ENCODE measurements at places on chromosomes 2 and 18.

GRCh38 chr2:239252801-239253200 is 148.0 kb downstream of the HDAC4 start:
- no peak for DNase-seq

GRCh38 chr18:8389391-8390340 is 219.6 kb upstream of the RAB12 start:
- no peak for DNase-seq

GRCh38 chr18:49949951-49950395 is 136.6 kb upstream of the ACAA2 start:
- no peak for DNase-seq

- no peak for DNase-seq
Measured at GRCh38 chr2:208490492-208490891, 83.9 kb downstream of the PTH2R start.

All from stimulated activated CD4-positive, alpha-beta T cell treated with anti-CD3 and anti-CD28 coated beads, Interleukin-1b, Interleukin-23, amount 100 ng/mL, for 1 hour (primary cell).